ENCODE measurements at places on chromosomes 5 and 9.

DNA sequence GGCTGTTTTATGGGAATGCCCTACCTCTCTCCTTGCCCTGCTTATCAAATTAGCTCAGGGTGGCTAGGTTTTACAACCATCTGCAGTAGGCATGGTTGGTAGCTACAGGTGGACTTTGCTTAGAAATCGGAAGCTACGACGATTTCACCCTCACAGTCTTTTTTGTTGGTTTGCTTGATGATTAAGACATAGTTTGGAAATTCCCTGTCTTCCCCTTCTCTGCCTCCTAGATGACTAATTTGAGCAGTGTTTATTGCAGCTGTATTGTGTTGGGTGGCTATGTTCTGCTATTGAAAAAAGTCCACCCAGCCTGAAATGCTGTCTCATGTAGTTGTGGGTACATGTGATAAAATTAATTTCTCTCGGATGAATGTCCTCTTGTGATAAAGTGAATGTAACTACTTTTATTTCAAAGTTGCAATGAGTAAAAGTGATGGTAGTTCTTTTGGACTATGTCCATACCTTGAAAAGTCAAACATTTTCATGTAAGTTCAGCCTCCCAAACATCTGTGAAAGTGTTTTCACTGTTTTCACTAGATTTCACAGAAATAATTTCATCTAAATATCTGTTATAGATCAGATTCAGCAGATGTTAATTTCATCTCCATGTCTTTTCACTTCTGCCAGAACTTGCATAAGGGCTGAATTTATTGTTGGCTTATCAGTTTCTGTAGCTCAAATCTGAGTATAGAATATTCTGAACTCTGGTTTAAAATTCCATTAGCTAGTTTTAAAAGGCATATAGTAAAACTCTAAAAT lies 37.3 kb upstream of the FYB1 start:
- DNase-seq: peak; percentile 96

GRCh38 chr5:125926172-125926571 lies 497.0 kb upstream of the GRAMD2B start:
- no peak for DNase-seq

- DNase-seq: no peak
These were observed 149.3 kb upstream of the MTAP start for GRCh38 chr9:21653091-21653490.

GRCh38 chr9:75069171-75069570 lies 18.8 kb downstream of the NMRK1 start:
- no peak for DNase-seq

DNA sequence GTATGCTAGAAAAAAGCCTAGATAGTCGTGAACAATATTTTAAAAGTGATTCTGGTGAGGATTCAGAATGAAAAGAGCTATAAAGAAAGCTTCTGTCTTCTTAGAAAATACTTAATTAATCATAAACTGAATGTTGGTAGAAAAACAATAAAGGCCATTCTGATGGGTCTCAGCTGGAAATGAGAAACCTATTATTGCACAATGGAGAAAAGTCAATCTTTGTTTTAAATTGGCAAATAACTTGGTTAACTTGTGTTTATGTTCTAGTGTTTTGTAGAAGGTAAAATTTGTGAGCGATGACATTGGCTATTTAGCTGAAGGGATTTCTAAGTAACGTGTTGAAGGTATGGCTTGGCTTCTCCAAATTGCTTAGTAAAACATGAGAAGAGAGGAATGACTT lies 74.1 kb upstream of the TMED7 start:
- DNase-seq: no peak

All from common myeloid progenitor, CD34-positive (primary cell).